ENCODE measurements at places on chromosomes 7 and 10.

GRCh38 chr10:79555354-79556309 lies 4.6 kb downstream of the SFTPA2 start:
- no peak for DNase-seq

- no peak for DNase-seq
Measured at GRCh38 chr7:71625545-71625944, 493.6 kb downstream of the GALNT17 start.

DNA sequence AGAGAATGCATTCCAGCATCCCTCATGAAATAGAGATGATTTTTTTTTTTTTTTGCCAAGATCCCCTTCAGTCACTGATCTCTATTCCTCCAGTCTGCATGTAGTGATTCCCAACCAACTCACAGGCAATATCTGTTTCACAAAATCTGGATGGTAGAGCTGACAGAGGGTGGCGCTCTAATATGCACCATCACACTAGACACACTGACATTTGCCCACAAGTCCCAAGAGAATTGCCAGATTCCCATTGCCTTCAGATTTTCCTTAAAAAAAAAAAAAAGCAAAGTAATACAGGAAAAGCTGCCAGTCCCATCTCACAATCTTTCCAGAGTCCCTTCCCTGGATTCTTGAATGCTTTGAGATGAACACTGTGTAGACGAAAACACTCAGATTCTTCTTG lies 301.0 kb downstream of the SORCS1 start:
- no peak for DNase-seq

GRCh38 chr7:134422008-134422407 lies 36.9 kb downstream of the AKR1B1 start:
- DNase-seq: no peak

DNA sequence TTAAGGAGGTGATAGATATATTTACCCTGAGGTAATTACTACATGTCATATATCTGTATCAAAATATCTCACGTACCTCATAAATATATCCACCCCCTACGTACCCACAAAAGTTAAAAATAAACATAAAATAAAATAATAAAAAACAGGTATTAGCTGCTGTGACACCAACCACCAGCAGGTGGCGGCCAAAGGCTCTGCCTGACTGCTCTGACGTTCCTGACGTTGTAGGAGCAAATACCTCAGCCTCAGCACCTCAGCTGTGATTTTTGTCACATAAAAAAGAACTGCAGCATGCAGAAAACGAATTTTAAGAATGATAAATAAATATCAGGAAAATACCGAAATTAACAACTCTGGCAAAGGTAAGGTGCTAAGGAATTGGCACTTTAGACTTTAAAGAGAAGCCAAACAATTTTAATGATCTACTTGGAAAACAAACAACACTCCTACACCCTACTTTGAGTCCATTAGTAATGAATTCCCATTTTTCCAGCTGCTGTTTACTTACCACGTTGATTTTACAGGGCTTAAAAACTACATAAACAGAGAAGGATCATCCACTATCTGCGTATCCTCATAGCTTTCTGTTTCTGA lies 125.4 kb upstream of the TARP start:
- peak; percentile 50 for DNase-seq

Measured in CD4-positive, alpha-beta memory T cell (primary cell).